ENCODE measurements at places on chromosomes 16 and 17. TPM values are rescaled to one million over a fixed set of nuclear protein-coding genes. Genes with fewer than 3 reads are reported as not detected.

DNA sequence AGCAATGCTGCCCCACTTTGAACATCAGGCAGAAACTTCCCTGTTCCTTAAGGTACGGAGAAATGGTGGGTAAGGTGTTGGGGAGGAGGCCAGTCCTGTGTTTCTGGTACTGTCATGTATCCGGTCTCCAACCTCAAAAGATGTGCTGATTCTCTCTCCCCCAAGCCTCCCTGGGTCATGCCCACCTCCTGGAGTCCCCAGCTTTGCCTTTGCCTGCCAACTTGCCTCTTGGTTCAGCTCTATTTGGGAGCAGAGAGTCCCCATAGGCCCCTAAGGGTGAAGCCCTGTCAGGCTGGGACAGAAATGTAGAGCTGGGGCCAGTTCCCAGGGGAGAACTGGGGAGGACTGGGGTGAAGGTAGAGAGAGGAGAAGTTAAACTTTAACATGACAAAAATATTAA, 1.6 kb upstream of the TBX21 start:
- DNase-seq = no peak
- H3K4me1 ChIP-seq = peaks cover 30% of the 10 kb centered on the region
- H3K27ac ChIP-seq = no peak overlapping the region
- no peak overlapping the region for H3K4me3 ChIP-seq

GRCh38 chr17:9549215-9549614, 26.4 kb downstream of the STX8 start:
- DNase-seq = no peak
- no peaks in the 10 kb centered on the region for H3K36me3 ChIP-seq
- H3K4me3 ChIP-seq = no peak overlapping the region
- H3K27ac ChIP-seq = no peak overlapping the region
- H3K4me1 ChIP-seq = no peaks in the 10 kb centered on the region

ZG16 gene
- polyA plus RNA-seq = not detected

DNA sequence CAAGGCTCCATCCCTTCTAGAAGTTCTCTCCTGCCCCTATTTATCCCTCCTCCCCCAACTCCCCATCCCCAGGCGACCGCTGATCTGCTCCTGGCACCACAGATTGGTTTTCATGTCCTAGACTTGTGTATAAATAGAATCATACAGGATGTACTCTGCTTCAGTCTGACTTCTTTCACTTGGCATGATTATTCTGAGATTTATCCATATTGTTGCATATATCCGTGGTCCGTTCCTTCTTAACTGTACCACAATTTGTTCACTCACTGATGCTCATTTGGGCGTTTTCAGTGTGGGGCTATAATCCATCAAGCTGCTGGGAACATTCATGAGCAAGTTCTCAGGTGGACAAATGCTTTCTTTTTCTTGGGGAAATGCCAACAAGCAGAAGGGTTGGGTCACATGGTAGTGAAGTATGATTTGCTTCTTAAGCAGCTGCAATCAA, 23.9 kb downstream of the PITPNM3 start:
- DNase-seq = no peak
- H3K27me3 ChIP-seq = no peaks in the 10 kb centered on the region
- no peak overlapping the region for H3K4me3 ChIP-seq
- no peaks in the 10 kb centered on the region for H3K4me1 ChIP-seq
- H3K36me3 ChIP-seq = no peaks in the 10 kb centered on the region

DNA sequence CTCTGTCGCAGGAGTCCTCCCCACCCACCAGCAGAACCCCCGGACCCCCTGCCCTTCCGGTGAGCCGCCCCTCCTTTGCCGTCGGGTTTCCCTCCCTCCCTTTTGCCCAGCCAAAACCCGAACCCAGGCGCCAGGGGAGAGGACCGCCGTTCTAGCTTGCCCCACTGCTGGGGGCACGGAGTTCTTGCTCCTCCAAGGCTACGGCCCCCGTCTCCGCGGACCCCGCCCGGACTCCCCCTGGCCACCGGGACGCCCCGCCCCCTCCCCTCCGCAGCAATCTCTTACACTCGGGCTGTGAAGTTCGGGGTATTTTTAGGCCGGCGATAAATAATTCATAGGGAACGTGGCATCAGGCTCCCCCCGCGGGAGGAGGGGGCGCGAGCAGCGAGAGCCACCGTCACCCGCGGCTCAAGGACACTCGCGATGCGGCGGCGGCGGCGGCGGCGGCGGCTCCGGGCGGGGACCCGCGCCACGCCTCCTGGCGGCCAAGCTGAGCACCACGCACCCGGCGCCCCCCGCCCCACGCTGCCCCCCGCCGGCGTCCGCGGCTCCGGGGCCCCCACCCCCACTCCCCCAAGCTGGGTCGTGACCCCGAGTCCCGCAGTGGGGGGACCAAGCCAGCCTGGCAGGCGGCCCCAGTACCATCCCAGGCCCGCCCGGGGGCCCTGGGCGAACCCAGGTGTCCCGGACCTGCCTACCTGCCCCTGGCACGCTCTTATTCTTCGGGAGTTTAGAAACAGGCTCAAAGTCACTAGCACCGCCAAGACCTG, at the start of gene GRIN2C:
TSS of gene GRIN2C (minus strand) at position 427 of the 770 bp plus-strand sequence. CDS start 4,793 bp downstream, outside the sequence.
- H3K27ac ChIP-seq = no peak within 1 kb of the TSS
- peaks cover 37% of the 10 kb centered on the region for H3K27me3 ChIP-seq
- no peaks in the 10 kb centered on the region for H3K36me3 ChIP-seq
- H3K4me3 ChIP-seq = no peak within 1 kb of the TSS
- peaks cover 27% of the 10 kb centered on the region for H3K4me1 ChIP-seq

GRCh38 chr17:29020576-29020975, 14.7 kb upstream of the SEZ6 start:
- peaks cover 12% of the 10 kb centered on the region for H3K4me1 ChIP-seq
- peaks cover 22% of the 10 kb centered on the region for H3K27me3 ChIP-seq
- DNase-seq = no peak
- H3K27ac ChIP-seq = no peak overlapping the region
- no peaks in the 10 kb centered on the region for H3K36me3 ChIP-seq

DNA sequence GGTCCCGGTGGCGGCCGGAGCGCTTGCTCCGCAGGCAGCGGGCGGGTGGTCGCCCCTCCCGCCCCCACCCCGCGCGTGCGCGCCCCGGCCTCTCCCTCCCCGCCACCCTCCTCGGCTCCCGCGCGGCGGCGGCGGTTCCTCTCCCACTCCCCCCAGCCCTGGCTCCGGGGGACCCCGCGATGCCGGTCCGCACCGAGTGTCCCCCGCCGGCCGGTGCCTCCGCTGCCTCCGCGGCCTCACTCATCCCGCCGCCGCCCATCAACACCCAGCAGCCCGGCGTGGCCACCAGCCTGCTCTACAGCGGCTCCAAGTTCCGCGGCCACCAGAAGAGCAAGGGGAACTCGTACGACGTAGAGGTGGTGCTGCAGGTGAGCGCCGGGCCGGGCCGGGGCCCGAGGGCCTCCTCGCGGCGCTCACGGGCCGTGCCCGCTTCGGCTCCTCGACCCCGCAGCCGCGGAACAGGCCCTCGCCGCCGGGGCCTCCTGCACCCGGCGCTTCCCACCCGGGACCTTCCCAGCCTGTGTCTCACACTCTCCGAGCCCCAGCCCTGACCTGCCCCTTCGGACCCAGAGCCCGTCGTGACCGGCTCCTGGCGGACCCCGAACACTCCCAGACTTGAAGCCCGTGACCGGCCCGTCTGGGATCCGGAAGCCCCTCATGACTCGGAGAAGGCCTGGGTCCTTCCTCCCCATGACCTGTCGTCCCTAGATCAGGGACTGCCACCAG, 490 bp downstream of the GID4 start:
- peak overlapping the region; percentile 73 for H3K27ac ChIP-seq
- no peak for DNase-seq
- peak overlapping the region; percentile 79 for H3K4me3 ChIP-seq
- no peaks in the 10 kb centered on the region for H3K27me3 ChIP-seq

DNA sequence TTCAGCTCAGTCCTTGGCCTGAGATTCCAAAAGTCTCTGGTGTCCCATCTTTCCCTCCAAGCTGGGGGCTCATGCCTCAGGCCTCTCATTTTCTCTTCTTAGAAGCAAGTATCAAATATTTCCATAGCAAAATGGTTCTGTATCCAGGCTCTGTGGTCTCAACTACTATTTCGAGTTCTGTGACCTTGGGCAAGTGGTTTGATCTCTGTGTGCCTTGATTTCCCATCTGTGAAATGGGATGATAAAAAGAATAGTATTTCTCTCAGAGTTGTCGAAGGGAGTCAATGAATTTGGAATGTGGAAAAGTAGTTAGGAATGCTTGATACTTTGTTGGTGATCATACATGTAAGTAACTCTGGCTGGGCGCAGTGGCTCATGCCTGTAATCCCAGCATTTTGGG, 6.4 kb downstream of the SYT17 start:
- no peaks in the 10 kb centered on the region for H3K36me3 ChIP-seq
- DNase-seq = no peak
- H3K27ac ChIP-seq = no peak overlapping the region
- H3K4me1 ChIP-seq = no peaks in the 10 kb centered on the region

ASPA gene
- not detected for polyA plus RNA-seq

DNA sequence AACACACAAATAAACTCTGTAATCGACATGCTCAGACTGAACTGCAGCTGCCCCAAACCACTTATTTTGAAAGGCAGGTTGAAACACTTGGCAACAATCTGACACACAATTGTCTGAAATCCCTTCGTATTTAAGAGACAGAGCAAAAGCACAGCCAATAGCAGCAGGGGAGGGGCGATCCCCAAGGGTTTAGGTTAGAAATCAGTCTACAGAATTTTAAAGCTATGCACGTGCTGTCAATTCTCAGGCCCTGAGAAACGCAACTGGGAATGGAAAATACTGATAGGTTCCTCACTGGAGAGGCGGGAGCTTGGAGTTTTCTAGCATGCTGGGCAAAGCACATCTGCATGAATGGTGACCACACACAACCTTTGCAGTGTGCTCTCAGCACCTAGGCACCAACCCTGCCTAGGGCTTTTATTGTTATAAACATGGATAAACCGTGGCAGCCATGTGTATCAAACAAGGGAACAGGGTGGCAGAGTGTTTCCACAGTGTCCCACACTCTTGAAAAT, 168.0 kb downstream of the AATF start:
- H3K4me3 ChIP-seq = no peak overlapping the region
- peaks cover 4% of the 10 kb centered on the region for H3K36me3 ChIP-seq
- no peak for DNase-seq
- no peaks in the 10 kb centered on the region for H3K27me3 ChIP-seq
- H3K27ac ChIP-seq = no peak overlapping the region
- no peaks in the 10 kb centered on the region for H3K4me1 ChIP-seq

AKTIP gene
- 75.3 TPM for polyA plus RNA-seq

DNA sequence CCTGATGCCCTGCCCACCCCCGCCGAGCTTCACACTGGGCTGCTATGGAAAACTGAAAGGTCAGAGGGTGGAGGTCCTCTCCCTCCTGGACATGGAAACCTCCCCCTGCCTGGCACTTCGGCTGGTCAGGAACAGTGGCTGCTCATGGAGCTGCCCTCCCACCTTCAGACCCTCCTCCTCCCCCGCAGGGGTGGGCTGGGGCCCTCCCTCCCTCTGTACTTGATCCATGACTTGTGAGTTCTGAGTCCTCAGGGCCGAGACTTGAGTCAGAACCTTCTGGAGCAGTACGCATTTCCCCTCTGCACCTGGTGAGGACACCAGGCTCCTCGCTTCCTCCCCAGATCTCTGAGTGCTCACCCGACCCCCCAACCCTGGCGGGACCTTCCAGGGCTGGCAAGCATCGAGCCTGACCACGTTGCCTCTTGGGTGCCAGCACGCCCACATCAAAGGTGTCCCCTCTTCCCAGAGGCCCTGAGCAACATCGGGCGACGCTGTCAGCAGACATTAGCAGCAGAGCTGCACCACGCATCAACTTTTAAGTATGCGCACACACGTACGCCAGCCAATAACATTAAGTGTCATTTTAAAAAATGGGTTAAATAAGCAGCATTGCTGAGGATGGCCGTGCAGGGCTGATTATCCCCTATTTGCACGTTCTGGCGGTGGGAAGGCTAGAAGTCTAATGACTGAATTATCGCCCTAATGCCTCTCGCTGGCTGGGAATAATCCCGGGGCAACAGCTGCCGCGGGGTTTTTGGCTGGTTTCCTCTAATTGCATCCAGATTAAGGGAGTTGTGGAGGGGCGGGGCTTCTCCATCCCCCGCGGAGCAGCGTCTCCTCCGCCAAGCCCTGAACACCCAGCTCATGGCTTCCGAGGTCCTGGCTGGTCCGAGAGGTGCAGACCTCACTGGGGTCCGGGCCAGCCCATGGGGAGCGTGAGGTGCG, 98.0 kb downstream of the TBC1D16 start:
- no peak for DNase-seq
- H3K4me1 ChIP-seq = peaks cover 25% of the 10 kb centered on the region
- H3K4me3 ChIP-seq = no peak overlapping the region
- no peaks in the 10 kb centered on the region for H3K27me3 ChIP-seq

DNA sequence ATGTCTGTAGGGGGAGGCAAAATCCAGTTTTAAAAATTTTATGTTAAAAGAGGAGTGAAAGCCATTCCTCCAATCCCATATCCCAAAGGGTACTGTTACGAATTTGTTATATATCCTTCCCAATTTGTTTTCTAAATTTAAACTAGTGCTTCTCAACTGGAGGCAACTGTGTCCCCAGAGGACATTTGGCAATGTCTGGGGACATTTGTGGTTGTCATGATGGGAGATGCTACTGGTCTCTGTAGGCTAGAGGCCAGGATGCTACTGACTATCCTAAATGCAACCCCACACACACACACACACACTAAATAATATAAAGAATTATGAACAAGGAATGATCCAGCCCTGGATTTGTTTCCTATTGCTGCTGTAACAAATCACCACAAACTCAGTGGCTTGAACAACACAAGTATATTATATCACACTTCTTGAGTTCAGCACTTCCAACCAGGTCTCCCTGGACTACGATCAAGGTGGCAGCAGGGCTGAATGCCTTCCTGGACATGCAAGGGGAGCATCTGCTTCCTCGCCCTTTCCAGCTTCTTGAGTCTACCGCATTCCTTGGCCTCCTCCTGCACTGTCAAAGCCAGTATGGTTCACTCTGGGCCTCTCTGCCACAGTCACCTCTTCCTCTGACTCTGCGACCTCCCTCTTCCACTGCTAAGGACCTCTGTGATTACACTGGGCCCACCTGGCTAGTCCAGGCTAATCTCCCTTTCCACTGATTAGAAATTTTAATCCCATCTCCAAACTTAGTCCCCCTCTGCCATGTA, 30.1 kb downstream of the ARHGAP17 start:
- no peaks in the 10 kb centered on the region for H3K36me3 ChIP-seq
- peaks cover 30% of the 10 kb centered on the region for H3K4me1 ChIP-seq
- DNase-seq = no peak

GRCh38 chr17:47318197-47318918, 5.4 kb upstream of the EFCAB13 start:
- H3K27me3 ChIP-seq = no peaks in the 10 kb centered on the region
- no peak overlapping the region for H3K4me3 ChIP-seq
- no peak for DNase-seq
- H3K36me3 ChIP-seq = no peaks in the 10 kb centered on the region
- peaks cover 3% of the 10 kb centered on the region for H3K4me1 ChIP-seq
- no peak overlapping the region for H3K27ac ChIP-seq

GRCh38 chr17:65659512-65659911, 98.1 kb upstream of the AXIN2 start:
- H3K36me3 ChIP-seq = no peaks in the 10 kb centered on the region
- no peaks in the 10 kb centered on the region for H3K27me3 ChIP-seq
- no peak overlapping the region for H3K27ac ChIP-seq
- no peaks in the 10 kb centered on the region for H3K4me1 ChIP-seq

GRCh38 chr17:61456688-61457225, 4.5 kb downstream of the TBX4 start:
- H3K27ac ChIP-seq = no peak overlapping the region
- H3K36me3 ChIP-seq = no peaks in the 10 kb centered on the region
- peaks cover 20% of the 10 kb centered on the region for H3K4me1 ChIP-seq

GRCh38 chr17:51805765-51806164, 352.7 kb downstream of the CA10 start:
- no peak overlapping the region for H3K4me3 ChIP-seq
- no peaks in the 10 kb centered on the region for H3K27me3 ChIP-seq
- no peaks in the 10 kb centered on the region for H3K36me3 ChIP-seq
- DNase-seq = no peak
